Activated T-cell treated with anti-CD3 and anti-CD28 coated beads for 24 hours (primary cell): ENCODE measurements at places on chromosomes 7 and 10.

DNA sequence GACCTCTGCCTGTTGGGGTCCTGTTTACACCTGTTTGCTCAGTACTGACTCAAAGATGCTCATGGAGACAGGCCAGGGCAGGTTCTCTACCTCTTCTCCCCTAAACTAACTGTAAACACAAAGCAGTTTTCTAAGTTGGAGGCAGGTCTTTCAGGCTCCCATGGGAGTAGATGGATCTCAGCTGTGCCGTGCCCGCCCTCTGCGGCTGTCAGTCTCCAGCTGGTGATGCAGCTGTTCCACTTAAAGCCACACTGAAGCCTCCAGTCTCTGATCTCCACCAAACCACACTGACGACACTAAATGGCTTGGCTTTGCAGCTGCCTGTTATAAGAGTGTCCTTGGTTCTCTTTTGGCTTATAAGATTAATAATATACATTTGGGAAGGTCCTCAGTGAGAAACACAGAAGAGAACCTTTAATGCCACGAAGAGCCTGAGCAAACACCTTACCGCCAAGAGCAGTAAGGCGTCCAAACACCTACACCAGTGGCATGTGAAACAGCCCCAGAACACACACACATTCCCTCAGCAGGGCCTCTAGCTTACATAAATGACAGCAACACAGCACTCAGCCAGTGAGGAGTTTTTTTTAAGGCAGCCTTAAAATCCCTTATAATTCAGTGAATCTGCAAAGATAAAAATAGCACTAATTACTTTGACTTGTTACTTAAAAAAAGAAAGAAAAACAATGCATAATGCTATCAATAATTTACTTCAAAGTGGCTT is 60.4 kb upstream of the KCNIP2 start:
- no peak for DNase-seq

- no peak for DNase-seq
These were observed 33.4 kb upstream of the VWDE start for GRCh38 chr7:12436896-12437535.

- DNase-seq = no peak
These were observed 18.3 kb upstream of the AGAP5 start for GRCh38 chr10:73716251-73716650.

- DNase-seq = no peak
These were observed 1.4 kb downstream of the ITGB1 start for GRCh38 chr10:32956365-32957197.

DNA sequence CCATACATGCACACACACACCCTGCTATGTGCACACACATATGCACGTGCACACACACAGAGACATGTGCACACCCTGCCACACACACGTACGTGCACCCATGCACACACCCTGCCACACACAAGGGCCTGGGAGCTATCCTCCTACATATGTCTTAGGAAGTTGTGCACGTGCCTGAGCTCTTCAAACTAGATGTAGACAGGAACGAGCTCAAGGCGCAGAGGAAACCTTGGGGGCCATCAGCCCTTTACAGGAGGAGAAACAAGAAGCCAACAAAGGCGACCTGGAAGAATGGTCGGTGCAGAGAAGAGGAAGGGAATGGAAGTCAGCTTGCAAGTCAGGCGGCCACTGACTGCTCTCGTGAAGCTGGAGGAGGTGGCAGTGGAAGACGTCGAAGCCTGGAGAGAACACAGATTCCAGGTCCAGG is 58.7 kb downstream of the AOC1 start:
- no peak for DNase-seq

DNA sequence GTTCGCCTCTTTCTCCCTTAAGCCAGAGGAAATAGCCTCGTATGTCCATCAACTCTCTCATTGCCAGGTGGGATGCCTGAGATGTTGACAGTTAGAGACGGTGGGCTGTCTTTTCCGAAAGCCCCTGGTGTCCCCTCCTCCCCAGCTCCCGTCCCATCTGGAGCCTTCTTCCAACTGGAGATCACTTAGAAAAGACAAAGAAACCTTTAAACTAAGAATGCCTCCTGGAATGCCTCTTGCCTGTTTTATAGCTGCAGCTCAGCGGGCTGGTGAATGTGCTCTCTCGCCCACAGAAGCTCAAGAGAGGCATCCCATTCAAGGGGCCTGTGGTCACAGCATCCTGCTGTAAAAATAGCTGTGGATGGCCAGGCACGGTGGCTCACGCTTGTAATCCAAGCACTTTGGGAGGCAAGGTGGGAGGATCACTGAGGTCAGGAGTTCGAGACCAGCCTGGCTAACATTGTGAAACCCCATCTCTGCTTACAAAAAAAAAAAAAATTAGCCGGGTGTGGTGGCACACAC is 5.2 kb upstream of the MYL10 start:
- DNase-seq = no peak

DNA sequence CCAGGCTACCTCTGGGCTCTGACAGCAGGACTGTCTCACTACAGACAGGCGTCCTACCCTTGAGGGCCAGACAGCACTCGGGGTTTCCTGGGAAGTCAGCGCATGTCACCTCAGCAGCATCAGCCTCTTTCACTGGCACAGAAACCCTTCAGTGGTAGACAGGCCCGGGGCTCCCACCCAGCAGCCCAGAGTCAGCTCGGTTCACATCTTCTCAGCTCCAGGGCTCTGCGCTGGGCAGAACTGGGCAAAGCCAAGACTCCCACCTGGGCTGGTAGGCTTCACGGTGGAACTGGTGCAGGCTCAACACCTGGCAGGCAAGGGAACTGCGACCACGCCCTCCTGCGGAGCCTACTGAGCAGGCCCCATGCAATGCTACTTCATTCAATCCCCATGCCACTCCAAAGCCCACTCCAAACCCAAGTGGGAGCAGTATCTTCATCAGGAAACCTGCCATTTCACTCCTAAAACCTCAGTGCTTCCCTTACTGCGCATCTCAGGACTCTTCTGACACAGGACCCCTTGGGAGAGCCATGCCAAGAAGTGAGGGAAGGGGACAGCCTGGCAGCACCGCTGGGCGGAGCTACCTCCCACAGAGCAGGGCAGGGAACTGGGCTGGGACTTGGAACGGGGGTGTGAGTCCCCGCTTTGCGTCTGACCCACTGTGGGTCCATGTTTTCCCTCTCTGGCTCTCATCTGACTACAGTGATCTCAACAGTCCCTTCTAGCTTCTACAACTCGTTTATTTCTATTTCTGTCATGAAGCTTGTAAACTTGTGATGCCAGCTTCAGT is 60.4 kb downstream of the SCRN1 start:
- no peak for DNase-seq

- no peak for DNase-seq
These were observed 205.0 kb downstream of the FANK1 start for GRCh38 chr10:126101325-126101724.

DNA sequence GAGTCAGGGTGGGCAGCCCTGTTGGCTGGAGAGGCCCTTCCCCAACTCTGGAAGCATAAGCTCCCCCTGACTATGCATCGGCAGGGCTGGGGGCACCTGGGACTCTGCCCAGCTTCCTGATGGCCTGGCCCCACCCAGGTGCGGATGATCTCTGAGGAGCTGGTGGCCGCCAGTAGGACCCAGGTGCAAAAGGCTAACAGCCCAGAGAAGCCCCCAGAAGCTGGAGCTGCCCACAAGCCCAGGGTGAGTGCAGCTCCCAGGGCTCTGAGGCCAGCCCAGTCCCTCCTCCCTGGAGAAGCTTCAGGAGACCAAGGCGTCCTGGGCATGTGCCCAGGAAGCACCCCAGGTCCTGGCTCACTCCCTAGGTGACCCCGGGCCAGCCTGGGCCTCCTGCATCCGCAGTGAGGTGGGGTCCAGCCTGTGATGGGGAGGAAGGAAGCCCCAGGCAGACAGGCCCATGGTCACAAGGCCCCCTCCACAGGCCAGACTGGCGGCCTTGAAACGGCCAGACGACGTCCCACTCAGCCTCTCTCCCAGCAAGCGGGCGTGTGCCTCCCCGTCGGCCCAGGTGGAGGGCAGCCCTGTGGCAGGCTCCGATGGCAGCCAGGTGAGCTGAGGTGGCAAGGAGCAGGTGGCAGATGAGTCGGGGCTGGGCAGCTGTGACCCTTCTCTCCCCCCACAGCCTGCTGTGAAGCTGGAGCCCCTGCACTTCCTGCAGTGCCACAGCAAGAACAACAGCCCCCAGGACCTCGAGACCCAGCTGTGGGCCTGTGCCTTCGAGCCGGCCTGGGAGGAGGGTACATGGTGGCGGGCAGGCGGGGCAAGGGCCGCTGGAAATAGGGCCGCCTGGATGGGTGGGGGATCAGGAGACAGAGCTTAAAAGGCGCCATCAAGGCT is 3.0 kb downstream of the LRWD1 start:
- no peak for DNase-seq

DNA sequence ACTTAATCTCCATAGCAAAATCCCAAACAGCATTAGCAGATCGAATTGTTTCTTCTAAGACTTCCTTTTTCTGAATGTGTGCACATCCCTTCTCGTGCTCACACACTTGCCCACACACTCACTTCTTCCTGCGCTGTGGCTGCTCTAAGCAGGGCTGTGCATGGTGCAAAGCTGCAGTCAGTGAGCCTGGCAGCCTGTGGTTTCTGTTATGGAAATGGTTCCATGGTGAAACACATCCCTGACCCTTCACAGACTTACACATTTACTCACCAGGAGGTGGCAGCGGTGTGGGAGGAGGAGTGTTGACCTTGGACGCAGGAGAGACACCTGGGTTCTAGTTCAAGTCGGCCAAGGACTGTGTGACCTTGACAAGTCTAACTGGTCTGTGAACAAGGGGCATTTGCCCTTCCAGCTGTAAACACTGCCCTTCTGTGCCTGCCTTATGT is 24.9 kb downstream of the MTURN start:
- DNase-seq = no peak

DNA sequence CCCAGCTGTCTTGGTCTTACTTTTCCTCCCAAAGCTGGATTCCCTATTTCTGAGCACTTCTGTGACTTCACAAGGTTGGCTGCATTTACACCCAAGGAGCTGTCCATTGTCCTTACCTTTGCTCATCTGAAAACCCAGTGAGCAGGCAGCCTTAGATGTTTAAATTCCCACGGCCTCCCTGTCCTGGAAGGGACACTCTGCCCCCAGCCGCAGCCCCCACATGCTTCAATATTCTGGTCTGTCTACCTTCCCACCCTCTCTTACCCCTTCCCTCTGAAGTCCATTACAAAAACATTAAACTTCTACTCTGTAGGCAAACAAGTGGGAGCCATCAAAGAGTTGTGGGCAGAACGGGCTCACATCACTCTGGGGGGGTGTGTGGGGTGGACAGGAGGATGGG is 73.8 kb upstream of the EFCAB10 start:
- no peak for DNase-seq

GRCh38 chr7:43117095-43117494 is 4.6 kb downstream of the HECW1 start:
- DNase-seq = no peak

DNA sequence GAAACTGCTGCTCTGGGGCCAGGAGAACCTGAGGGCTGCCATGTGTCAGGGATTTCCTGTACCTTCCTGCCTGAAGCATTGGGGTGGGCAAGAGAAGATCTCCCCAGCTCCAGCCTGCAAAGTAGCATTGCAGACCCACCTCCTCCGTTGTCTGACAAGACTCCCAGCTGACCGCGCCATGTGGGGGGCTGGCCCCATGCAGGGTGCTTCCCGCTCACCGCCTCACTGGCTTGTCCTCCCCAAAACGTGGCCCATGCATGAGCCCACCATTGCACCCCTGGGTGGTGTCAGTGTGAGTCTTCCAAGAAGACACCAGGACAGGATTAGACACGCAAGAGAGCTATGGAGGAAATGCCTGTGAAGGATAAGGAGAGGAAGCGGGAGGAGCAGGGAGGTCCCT is 68.3 kb downstream of the ABRAXAS2 start:
- DNase-seq = no peak
